ENCODE measurements at places on chromosomes 2 and 18.

- no peak for ATAC-seq
Observed at GRCh38 chr18:69365658-69366057, 35.0 kb upstream of the DOK6 start.

- ATAC-seq: no peak
Observed at GRCh38 chr2:42112418-42112817, 56.7 kb upstream of the EML4 start.

DNA sequence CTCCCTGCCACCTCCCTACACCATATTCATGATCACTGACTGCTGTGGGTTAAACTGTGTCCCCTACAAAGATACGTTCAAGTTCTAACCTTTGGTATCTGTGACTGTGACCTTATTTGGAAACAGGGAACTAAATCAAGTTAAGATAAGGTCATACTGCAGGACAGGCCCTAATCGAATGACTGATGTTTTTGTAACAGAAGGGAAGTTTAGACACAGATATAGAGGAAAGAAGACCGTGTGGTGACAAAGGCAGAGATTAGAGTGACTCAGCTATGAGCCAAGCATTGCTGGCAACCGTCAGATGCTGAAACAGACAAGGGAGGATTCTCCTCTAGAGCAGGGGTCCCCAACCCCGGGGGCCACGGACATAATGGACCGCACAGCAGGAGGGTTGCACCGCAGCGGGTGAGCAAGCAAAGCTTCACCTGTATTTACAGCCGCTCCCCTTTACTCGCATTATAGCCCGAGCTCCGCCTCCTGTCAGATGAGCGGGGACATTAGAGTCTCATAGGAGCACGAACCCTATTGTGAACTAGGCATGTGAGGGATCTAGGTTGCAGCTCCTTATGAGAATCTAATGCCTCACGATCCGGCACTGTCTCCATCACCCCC is 28.9 kb upstream of the RNF152 start:
- no peak for ATAC-seq

- ATAC-seq: no peak
Observed at GRCh38 chr2:16900405-16901025, 234.9 kb upstream of the CYRIA start.

DNA sequence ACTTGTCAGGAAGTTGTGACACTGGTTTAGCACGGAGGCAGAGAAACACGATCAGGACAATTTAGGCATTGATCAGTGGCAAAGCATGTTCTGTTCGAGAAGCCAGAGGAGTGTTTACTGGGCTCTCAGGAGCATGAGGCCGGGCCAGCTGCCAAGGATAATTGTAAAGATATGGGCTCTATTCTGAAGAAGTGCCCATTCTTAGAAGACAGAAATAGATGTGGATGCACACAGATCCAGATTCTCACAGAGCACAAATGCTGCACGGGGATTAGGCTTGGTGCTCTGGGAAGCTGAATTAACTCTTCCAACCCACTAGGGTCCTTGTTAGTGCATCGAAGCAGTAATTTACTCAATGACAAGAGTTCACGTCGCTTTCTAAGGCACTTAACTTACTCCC is 16.2 kb downstream of the AFF3 start:
- ATAC-seq: no peak

Measured in SK-N-SH treated with all-trans-retinoic acid at 6 μM for 48 hours (cell line).